ENCODE measurements at places on chromosomes 16 and 17.
A peak's percentile ranks its signal among the peaks of the same experiment; 100 is the strongest.

DNA sequence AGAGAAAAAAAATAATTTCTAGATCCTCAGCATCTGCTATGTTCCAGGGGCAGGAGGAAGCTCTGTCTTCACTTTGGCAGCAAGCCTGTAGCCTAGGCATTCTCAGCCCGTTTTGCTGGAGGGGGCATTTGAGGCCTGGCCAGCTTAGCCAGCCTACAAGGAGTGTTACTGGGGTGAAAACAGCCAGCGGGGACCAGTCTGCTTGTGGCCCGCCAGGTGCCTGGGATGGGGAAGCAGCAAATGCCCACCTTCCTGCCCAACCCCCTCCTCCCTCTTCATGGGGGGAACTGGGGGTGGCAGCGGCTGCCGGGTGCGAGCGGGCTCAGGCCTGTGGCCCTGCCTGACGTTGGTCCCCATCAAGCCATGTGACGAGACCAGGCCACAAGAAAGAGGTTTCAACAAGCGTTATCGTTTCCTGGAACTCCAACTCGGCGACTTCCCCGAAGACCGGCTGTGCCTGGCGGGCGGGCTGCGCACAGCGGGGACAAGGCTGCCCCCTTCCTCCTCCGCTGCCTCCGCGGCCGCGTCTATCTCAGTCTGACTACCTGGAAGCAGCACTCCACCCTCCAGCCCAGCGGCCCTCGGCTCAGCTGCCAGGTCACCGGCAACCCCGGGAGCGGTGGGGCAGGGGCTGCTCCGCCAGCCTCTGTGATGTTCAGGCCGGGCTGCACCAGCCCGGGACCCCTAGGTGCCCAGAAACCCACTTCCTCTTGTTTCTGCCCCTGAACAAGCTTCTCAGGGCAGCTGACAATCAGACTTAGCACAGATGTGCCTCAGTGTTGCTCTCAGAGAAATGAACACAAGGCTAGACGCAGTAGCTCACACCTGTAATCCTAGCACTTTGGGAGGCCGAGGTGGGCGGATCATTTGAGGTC is 22.9 kb downstream of the SOCS1 start:
- DNase-seq: peak; percentile 63

DNA sequence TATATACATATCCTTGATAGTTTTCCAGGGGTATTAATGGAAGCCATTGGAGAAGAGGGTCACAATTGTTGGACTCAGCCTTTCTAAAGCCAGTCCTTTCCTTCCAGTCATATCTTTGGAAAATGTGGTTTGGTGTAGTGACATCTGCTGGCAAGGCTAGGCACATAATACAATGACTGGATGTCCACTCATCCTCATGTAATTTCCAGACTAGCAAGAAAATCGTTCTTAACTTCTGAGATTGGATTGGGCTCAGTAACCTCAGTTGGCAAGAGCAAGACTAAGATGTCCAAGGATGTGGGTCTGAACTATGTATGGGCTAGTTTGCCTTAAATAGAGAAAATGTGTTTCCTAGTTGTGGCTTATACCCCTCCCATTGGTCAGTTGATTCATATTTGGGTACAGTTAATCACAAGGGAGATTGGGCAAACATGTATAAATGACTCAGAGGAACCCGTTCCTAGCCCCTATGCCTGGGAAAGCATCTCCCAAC is 8.7 kb upstream of the KAT7 start:
- DNase-seq: no peak

DNA sequence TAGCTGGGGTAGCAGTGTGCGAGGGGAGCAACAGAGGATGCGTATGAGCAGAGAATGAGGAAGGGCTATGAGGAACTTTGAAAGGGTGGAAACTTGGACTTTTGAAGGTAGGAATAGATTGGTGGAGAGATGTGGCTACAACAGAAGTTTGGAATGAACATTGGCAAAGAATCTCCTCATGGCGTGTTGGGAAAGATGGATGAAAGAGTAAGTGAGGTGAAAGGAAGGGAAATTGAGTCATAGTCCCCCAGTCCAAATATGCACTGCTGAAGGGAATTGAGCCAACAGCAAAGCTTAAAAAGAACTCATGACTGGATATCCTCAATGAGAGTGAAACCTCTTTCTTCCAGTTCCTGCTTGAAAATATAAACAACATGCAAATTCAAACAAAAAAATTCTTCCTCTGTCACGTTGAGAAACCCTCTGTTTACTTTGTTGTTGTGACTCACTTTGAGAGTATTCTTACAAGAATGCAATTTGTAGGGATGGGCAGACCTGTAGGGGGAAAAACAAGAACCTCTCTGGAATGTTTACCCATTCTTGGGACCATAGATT is 313.2 kb upstream of the KCNJ16 start:
- no peak for DNase-seq

GRCh38 chr17:6677158-6677831 is 25.7 kb downstream of the C17orf100 start:
- no peak for DNase-seq

DNA sequence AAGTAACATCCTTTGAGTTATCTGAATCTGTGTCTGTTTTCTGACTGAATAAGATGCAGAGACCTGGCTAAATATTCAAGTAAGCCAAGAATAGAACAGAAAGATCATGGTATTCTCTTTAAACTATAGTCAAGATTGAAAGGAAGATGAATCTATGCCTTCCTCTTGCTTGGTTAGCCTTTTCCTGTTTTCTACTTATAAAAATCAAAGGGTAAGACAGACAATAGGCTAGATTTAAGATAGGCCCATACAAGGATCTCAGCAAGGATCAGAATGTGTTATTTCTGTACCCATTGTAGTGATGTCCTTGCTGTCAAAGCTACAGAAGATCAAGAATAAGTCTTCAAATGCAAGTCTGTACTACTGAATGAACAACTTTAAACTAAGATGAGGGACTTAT is 7.0 kb upstream of the CDR2 start:
- DNase-seq: no peak

DNA sequence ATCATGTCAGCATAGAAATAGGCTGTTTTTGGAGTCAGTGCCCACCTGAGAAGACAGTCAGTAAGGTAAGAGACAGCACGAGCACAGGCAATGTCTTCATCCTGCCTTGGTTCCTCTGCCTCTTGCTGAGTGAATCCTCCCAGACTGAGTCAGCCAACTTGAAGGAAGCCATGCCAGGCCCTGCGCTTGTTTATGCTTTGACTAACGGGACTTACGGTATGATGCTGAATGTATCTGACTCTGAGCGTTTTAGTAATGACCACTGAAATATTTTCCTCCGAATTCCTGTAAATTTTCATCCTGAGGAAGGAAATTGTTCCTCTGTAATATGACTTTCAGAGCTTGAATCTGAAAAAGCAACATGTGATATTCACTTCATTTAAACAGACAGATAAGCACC is 18.0 kb downstream of the C17orf67 start:
- no peak for DNase-seq

DNA sequence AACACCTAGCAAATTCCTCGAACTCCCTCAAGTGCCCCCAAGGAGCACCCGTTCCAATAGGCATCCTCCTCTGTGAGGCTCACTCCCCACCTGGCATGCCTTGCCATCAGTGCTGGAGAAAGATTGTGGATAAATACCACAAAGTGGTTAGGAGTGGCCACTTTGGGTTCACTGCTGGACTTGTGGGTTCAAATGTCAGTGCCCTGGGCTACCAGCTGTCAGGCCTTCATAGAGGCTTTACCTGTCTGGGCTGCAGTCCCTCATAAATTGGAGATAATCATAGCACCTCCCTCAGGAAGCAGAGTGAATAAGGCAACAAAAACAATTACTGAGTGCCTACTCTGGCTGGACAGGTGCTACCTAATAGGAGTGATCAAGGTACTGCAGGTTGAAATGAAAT is 1.5 kb upstream of the SYT17 start:
- no peak for DNase-seq

DNA sequence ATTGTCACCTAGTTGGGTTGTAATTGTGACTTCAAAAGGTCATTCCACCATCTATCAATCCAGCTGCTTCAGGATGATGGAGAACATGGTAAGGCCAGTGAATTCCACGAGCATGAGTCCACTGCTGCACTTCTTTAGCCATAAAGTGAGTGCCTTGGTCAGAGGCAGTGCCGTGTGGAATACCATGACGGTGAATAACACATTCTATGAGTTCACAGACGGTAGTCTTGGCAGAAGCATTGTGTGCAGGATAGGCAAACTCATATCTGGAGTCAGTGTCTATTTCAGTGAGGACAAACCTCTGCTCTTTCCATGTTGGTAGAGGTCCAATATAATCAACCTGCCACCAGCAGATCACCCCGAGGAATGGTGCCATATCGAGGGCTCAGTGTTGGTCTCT is 650.9 kb downstream of the KCNJ2 start:
- no peak for DNase-seq

DNA sequence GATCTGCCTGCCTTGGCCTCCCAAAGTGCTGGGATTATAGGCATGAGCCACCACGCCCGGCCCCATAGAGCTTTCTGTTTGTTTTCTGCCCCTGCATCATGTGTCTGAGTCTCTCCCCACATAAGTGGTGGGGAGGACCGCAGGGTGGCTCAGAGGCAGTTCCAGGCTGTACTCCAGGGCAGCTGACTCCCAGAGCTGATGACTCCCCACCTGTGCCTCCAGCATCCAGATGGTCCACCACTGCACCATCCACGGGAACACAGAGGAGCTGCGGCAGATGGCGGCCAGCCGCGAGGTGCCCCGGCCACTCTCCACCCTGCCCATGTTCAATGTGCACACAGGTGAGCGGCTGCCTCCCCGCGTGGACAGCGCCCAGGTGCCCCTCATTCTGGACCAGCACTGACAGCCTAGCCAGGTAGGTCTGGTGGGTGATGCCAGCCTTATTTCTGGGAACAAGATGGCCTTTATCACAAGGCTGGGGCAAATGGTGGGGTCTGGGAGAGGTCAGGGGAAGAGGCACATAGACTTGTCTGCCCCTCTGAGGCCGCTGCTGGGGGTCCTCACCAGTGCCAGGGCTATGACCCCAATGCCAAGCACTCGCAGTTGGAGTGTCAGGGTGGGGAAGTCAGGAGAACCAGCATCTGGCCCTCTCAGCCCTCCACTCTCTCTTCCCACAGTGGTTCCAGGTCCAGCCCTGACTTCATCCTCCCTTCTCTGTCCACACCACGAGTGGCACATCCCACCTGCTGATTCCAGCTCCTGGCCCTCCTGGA is 9.4 kb downstream of the SGCA start:
- DNase-seq: no peak

DNA sequence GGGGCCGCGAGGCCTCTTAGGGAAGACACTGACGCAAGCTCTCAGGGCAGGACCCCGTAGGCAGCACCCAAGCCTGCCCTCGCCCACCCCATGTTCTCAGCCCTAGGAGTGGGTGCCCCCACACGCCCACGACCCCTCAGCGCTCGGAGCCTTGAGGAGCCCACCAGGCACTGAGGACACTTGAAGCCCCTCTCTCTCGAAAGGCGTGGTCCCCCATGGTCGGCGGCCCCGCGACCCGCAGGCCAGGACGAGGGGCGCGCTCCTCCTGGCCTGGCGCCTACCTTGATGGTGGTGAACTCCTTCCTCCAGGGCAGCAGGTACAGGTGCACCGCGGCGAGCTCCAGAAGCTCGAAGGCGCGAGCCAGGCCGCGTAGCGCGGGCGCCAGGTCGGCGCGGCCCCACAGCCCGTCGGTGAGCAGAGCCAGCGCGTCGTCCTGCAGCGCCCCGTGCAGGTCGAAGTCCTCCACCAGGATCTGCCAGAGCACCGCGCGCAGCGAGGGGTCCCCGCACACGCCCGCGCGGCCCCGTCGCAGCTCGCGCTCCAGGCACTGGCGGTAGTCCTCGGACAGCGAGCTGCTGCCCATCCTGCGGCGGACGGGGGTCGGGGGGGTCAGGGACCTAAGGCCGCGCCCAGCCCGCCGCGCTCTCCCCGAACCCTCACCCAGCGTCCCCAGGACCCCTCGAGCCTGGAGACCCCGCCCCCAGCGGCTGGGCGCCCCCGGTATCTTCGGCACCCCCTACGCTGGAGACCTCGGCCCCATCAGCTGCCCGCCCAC is 668 bp downstream of the SPATA2L start:
- DNase-seq: no peak

DNA sequence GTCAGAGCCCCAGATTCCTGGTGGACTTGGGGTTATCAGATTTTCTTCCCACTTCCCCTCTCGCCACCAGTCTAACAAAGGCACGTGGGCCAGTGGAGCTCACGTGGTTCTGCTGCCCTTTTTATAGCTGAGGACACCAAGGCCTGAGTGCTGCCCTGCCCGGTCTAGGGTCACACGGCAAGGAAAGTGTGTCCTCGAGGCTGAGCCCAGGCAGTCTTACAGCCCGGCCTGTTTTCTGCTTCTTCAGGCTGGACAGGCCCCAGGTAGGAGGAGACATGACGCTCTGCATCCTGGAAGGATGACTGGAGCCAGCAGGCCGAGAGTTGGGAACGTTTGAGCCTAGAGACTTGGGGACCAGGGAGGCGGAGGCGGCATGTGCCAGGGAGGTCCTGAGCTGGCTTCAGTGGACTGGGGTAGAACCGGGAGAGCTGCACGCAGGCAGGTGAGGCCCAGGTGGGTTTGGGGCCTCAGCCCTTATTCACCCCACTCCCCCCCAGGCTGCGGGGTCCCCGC is 3.5 kb downstream of the CTRB1 start:
- DNase-seq: no peak

- no peak for DNase-seq
These were observed 237.2 kb downstream of the GSG1L start for GRCh38 chr16:27826081-27826892.

- no peak for DNase-seq
These were observed 7.7 kb upstream of the DCTPP1 start for GRCh38 chr16:30437511-30438046.

- no peak for DNase-seq
These were observed 80.8 kb upstream of the RNU2-1 start for GRCh38 chr17:43314611-43315011.

DNA sequence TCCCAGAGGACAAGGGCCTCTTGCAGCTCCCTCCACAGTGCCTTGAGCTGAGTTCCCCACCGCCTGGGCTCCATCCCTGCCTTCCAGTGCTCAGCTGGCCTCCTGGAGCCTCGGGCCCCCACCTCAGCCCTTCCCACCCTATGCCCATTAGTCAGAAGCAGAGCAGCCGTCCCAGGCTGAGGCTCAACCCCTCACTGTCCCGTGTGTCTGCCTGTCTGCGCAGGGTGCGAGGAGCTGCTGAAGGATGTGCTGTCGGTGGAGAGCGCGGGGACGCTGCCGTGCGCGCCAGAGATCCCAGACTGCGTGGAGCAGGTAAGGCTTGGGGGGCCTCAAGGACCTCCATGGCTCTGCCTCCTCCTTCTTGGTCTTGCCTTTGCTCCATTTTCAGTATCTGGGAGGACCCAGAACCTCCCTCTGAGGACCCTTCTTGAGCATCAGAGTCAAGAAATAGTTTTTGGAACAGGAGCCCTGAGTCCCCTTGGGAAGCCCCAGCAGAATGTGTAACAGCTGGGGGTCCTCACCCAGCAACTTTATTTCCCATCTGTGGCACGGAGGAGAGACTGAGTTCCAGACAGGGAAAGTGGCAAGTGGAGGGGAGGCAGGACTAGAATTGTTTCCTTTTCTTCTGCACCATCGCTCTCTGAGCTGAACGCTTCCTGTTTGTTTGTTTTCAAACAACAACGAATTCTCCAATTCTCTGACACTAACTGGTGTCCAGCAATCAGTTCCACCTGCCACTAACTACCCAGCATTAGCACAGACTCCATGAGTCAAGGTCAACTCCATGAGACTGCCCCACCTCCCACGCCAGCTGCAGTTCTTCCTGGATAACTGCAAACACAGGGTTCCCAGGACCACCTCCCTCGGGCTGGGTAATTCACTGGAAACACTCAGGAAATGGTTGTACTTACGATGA is 42.6 kb downstream of the RAB11FIP4 start:
- no peak for DNase-seq
